Activated T-cell treated with anti-CD3 and anti-CD28 coated beads, Interleukin-2, amount 50 U/mL, for 24 hours (primary cell): ENCODE measurements at places on chromosomes 1 and 21.

DNA sequence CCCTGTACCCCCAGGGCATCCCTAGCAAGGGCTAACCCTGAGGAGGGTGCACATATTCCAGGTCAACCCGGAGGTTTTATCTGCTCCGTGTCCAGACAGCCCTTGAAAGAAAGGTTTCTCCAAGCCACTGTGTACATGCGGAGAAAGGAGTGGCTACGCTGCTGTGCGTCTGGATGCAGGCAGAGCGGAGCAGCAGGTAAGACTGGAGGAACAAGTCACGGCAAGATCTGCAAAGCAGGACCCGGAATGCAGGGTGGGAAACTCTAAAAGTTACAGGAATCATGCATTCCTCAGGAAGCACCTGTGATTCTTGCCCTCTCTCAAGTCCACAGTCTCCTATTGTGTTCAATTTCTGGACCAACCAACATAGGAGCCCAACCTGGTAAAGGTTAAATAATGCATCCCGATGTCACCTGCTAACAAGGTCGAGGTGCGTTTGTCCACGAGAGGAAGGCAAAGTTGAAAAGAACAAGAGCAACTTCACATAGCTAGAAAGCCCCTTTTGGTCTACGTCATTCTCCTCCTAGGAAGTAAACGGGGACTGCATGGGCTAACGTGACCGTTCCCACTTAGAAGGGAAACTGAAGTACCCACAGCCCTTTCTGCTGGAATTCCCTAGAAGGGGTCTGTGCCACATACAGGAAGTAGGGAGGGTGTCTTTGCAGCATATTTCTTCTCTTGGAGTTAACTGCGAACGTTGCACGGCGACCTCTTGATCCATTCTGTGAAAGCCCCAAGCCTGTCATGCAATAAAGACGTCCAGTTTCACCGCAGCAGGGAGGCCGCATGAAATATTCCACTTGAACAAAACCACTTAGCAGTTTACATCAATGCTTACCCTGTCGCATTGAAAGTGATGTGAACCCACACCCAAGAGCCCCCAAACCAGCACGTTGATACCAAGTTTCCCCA is 5.8 kb downstream of the TIAM1 start:
- DNase-seq, result no peak

GRCh38 chr1:212256369-212256768 is 28.8 kb upstream of the PPP2R5A start:
- DNase-seq, result peak; percentile 39

DNA sequence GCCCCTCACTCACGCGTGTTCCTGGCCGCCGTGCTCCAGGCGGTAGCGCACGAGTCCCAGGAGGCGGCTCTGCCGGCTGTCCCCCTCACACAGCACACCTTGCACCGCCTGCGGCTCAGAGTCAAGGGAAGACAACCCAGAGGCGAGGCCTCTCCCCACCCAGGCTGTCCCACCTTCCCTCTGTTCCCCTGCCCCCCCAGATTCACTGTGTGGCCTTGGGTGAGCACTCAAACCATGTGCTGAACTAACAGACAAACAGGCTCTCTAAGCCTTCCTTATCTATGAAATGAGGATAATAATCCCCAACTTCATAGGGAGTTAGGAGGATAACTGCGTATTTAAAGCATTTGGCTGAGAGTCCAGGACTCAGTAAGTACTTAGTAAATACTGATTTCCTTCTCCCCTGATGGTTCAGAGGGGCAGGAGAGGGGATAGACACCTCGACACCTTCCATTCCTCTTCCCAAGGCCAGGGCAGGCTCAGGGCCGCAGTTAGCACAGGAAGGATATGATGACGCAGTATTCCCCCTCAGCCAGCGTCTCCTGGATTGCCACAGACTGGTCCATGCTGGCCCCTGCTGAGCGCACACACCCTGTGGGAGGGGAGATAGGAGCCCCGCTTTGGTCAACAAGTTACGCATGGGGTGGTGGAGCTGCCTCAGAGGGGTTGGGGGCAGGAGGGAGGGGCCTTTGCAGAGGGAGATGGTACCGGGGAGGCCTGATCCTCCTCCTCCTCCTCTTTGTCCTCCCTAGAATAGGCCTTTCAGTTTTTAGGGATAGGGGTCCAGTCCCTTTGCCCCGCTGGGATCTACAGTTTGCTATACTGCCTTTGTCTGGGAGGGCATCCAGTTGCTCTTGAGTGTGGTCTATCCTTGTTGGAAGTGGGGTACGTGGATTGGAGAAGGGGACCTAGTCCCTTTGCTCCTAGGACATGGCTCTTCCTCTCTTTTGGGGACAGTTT is 830 bp downstream of the INPP5B start:
- DNase-seq, result no peak

DNA sequence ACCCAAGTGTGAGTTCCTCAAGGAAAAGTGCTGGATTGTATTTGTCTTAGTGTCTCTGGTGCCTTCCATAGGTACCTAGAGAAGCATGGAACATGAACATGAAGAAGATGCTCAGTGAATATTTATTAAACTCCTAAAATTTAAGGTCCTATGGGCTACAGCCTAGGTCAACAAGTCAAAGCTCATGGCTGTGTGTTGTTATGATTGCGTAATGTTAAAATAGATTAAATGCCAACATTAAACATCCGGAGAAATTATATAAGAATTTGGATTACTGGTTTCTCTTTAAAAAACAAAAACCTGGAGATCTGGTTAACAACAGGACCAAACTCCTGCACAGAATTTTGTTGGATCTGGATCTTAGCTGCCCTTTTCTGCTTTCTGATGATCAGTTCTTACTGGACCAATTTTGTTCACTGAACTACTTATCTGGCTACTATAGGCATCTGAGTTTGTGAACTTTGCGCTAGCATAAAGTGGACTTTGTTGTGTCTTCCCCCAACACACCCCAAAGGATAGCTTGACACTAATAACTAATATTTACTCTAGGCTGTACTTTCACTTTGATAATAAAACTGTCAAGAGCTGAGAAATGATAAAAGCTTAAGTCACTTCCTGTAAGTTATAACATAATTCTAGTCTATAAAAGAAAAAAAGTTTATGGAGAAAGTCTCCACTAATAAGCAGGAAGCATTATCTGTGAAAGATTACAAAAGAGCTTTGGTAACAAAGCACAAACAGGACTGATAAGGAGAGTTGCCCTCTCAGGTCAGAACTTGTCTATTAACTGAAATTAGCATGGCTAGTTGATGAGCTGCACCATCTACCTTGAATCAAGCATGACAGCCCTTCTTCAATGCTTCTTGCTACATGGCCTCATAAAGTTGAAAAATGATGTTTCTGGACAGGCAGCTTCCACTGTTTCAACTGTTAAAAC is 20.7 kb downstream of the F5 start:
- no peak for DNase-seq

- DNase-seq, result no peak
These were observed 74.9 kb downstream of the JAK1 start for GRCh38 chr1:64891448-64891825.

DNA sequence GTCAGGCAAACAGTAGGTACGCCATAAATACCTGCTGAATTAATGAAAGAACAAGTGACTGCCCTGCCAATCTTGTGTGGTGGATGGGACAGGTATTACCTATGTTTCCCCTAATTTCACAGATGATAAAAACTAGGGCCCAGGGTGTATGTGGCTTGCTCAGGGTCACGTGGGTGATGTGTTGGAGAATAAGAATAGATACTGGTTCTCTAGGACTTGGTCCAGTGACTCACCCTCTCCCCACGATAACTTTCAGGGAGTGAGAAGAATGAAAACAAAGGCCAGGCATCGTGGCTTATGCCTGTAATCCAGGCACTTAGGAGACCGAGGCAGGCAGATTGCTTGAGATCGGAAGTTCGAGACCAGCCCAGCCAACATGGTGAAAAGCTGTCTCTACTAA is 26.7 kb downstream of the SLC26A9 start:
- peak; percentile 13 for DNase-seq

DNA sequence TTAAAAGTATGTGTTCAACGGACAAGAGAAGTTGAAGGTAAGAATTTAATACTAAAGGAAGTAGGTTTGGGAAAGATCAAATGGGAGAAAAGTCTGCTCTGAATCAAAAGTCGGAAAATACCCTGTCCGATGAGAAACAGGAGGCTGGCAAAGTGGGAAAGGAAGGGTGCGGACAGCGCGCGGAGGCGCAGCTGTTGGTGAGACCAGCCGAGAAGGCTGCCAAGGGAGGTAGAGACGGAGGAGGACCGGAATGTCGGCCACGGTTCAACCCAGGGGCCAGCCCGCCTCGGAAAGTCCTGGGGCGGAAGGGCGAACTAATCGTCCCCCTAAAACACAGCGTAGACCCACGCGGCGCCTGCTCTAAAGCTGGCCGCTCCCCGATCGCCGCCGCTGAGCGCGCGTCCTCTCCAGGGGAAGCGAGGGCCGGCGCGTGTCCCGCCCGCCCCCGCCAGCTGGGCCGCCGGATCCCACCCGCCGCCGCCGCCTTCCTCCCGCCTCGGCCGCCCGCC is 639 bp upstream of the SPATA1 start:
- DNase-seq, result no peak

- DNase-seq, result no peak
These were observed 22.6 kb upstream of the CR2 start for GRCh38 chr1:207431508-207431907.

DNA sequence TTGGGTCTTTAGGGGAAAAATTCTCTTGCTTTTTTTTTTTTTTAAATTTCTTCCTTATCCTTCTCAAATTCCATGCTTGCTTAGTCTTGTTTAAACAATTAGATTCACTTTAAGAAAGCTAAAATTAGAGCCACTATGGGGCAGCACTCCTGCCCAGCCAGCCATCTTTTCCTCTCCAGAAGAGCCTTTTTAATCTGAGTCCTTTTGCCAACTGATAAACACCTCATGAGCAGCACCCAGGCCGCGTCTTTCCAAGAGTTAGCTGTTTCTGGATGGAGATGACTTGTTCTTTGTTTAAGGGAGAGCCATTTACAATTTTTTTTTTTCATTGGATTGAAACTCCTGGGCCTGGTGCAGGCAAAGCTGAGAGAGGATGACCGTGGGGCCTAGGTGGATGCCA is 53.3 kb upstream of the TSPAN2 start:
- no peak for DNase-seq

GRCh38 chr1:27122652-27123051 is 32.3 kb downstream of the SLC9A1 start:
- no peak for DNase-seq

DNA sequence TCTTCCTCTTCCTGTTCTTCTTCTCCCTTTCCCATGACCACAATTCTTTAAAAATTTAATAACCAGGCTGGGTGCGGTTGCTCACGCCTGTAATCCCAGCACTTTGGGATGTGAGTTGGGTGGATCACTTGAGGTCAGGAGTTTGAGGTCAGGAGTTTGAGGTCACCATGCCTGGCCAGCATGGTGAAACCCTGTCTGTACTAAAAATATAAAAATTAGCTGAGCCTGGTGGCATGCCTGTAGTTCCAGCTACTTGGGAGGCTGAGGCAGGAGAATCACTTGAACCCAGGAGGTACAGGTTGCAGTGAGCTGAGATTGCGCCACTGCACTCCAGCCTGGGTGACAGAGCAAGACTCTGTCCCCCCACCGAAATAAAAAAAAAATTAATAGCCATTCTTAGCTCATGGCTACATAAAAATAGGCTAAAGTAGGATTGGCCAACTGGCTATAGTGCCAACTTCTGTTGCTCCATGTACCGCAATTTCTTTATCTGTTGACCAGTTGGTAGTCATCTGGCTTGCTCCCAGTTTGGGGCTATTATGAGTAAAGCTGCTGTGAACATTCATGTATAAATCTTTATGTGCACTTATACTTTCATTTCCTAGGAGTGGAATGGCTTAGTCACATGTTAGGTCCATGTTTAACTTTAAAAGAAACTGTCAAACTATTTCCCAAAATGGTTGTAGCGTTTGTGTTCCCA is 136.3 kb downstream of the PEX14 start:
- no peak for DNase-seq

GRCh38 chr1:12553963-12554362 is 64.0 kb downstream of the DHRS3 start:
- DNase-seq, result no peak

DNA sequence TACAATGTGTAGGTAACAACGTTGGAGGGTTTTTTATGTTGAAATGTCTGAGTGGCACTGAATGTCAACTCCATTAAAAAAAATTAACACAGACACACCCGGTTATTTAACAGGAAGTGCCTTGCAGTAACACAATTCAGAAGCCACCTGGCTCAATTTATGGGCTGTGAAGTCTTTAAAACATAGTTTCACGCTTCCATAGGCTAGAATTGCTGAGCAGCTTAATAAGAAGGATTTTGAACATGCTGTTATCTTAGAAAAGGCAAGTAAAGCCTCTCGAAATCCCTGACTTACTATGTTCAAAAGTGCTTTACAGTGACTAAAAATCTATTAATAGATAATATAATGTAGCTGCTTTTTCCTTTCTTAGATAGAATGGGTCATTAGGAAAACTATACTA is 19.7 kb downstream of the SRSF4 start:
- no peak for DNase-seq

DNA sequence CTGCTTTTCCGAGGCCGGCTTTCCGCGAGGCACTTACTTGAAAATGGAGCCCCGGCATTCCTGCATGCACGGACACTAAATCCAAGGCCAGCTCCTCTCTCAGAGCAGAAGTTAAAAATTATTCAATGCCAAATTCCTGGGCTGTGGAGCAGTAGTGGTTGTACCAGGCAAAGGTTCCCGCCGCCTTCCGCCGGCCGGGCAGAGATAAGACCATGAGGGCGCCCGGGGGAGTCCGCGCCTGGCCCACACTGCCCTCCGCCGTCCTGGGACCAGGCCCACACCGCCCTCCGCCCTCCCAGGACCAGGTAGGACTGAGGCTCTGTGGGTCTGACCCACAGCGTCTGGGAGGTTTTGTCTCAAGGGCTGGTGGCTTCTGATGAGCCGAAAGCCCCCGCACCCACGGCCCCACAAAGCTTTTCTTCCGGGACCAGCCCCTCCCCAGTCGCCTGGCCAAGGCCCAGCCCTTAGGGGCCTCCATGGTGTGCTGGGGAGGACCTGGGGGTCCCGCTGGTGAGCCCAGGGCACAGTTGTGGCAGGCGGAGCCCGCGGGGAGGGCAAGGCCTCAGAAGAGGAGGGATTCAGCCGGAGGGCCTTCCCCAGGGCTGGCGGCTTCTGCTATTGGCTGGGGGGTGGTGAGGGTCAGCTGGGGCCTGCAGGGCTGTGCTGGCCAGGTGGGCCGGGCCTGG is 12.7 kb upstream of the C1orf159 start:
- no peak for DNase-seq

GRCh38 chr1:170309389-170310013 is 163.7 kb downstream of the NTMT2 start:
- DNase-seq, result no peak

- DNase-seq, result no peak
These were observed 53.5 kb upstream of the CTTNBP2NL start for GRCh38 chr1:112342558-112342957.

GRCh38 chr1:162823771-162824525 is 33.4 kb downstream of the HSD17B7 start:
- DNase-seq, result no peak

GRCh38 chr1:29584776-29585175 is 348.5 kb downstream of the PTPRU start:
- DNase-seq, result no peak

DNA sequence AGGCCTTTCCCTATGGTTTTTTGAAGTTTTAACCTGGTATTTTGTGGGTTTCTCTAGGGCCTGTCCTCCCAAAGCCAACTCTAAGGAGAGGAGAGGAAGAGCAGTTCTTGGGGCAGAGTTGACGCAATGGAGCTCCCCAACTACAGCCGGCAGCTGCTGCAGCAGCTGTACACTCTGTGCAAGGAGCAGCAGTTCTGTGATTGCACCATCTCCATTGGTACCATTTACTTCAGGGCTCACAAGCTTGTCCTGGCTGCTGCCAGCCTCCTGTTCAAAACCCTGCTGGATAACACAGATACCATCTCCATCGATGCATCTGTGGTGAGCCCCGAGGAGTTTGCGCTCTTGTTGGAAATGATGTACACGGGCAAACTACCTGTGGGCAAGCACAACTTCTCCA is 38.2 kb downstream of the ZBTB40 start:
- DNase-seq, result no peak

- DNase-seq, result peak; percentile 82
These were observed 3.9 kb upstream of the DENND2D start for GRCh38 chr1:111204201-111204982.
